Calu3 (cell line): ENCODE measurements at places on chromosomes 11 and 22. TPM values are rescaled to one million over a fixed set of nuclear protein-coding genes. Genes with fewer than 3 reads are reported as not detected.

PIWIL4 gene
- total RNA-seq: 7.7 and 9.9 TPM in 2 replicates

DNA sequence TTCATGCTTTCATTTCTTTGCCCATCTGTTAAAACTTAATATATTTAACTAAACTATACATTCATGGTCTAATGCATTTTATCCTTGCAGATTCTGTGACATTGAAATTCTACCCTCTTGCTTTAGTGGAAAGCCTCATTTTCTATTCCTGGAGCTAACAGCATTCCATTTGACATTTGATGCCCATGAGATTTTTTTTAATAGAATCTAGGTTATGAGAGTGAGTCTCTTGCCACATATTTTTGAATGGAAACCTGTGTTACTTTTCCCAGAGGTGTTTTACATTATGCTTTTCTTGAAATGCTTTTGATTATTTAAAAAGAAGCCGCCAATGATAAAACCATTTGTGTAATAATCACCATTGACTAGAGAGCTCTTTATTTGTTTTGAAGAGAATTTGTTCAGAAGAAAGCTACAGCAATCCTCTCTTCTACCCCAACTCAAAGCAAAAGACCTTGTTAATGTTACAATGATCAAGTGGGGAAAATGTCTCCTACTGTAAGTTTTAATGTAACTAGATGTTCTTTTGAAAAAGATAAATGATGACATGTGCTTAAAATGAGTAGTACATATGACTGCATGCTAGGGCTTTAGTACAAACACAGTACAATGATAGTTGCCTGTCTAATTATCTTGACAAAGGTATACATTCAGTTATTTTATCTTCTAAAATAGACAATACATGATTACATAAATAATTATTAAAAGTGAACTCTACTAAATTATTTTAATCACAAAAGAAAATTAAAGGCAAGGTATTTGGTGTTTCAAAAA lies 67.3 kb downstream of the GAS2 start:
- DNase-seq: no peak

DNA sequence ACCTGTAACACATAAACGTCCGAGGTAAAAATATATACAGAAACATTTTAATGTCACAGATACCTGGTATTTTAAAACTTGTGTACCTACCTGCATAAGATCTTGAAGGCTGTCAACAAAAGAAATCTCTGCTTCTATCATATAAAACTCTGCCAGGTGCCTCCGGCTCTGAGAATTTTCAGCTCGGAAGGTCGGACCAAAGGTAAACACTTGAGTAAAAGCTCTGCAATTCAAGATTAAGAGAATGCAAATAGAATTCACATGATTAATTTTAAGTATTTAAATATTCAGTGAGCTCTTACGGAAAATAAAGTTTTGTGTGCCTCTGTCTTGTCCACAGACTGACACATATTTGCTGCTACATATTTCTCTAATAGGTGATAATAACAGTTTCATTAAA lies 75.4 kb upstream of the GAB2 start:
- DNase-seq: no peak

DNA sequence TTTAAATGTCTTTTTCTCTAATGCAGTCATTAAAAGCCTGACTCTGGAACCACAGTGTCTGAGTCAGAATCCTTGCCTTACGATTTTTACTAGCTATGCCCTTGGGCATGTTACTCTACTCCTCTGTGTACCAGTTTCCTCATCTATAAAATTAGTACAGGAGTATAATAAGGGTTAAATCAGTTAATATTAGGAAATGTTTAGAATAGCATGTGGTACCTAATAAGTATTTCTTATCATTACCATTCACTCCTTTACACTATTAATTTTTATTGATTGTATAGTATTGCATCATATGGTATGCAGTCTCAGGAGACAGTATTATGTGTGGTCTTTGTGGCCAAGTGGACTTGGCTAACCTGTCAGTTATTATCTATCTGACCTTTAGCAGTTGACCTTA lies 68.2 kb downstream of the METTL15 start:
- DNase-seq: no peak

DNA sequence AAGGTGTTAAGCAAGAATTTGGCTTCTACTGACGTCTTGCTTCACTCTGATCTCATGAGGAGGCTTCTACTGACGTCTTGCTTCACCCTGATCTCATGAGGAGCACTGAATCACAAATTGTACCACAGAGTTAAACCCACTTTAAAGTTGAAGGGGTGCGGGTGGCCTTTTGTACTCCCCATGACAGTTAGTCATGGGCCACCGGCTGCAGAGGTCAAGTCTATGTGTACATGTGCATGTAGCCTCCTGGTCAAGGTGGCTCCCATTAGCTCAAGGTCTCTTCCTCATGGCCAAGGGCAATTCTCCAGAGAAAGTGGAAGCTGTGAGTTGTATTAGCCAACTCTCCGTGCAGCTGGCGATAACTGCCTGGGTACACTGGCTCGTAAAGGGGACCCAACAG lies 23.1 kb upstream of the FZD4 start:
- no peak for DNase-seq

GRCh38 chr22:46256358-46256958 lies 6.4 kb upstream of the CDPF1 start:
- DNase-seq: no peak

MRPL17 gene
- 78.2 and 84.0 TPM in 2 replicates for total RNA-seq

FGF4 gene
- total RNA-seq: not detected in 2 replicates

DNA sequence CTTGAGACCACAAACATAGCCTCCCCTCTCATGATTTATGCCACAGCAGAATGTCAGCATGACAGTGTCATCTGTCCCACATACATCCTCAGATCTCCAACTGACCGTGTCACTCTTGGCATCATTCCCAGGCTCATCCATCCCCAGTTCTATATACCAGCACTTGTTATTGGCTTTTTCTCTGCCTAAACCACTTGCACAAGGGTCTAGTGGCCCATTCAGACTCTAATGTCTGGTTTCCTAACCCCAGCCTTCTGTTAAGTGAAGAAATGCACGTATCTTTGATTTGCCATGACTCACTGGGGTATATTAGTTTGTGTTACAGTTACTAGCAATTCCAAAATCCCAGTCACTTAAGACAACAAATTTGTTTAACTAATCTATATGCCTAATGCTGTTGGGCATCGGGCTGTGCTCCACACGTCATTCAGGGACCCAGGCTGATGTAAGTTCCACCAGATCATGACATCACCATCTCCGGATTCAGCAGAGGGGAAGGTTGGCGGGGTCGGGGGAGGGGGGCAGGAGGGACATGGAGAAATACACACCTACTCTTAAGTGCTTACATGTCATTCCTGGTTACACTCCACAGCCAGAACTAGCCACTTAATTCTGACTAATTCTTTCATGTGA lies 517.4 kb downstream of the BUD13 start:
- DNase-seq: no peak

MOB2 gene
- total RNA-seq: 28.6 and 29.8 TPM in 2 replicates

- no peak for DNase-seq
These were observed 32.3 kb downstream of the FEZ1 start for GRCh38 chr11:125463590-125464269.

DNA sequence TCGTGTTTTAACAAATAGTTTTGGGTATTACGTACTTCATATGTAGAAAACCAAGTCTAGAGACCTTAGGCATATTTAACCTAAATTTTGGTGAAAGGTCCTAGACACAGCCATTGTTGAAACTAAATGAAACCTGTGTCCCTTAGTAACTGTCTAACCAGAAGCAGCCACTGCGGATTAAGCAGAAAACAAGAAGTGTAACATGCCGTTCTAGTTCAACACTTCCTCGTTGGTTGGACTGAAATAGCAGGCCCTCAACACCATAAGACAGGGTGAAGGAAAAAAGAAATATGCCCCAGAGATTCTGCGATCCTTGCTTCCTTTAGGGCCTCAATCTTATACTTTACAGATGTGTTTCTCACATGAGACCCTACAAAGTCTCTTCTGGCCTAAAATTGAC lies 2.0 kb downstream of the NAA40 start:
- DNase-seq: no peak

DNA sequence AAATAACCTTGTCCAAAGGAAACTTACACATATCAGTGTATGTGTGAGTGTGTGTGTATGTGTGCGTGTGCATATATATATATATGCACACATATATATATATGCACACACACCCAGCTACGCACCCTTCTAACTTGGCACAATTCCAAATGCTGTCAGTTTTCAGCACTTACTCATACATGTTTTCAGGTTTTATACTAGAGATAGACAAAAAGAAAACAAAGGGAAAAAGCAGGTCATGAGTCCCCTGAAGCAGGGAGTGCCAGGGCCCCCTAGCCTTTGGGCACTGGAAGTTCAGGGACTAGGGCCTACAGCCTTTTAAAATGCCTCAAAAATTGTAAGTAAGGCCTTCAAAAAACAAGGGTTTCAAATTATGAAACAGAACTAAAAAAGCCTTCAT lies 265.4 kb downstream of the CADM1 start:
- DNase-seq: no peak

OVOL1 gene
- 12.7 and 15.2 TPM in 2 replicates for total RNA-seq

OR10D3 gene
- not detected in 2 replicates for total RNA-seq

DNA sequence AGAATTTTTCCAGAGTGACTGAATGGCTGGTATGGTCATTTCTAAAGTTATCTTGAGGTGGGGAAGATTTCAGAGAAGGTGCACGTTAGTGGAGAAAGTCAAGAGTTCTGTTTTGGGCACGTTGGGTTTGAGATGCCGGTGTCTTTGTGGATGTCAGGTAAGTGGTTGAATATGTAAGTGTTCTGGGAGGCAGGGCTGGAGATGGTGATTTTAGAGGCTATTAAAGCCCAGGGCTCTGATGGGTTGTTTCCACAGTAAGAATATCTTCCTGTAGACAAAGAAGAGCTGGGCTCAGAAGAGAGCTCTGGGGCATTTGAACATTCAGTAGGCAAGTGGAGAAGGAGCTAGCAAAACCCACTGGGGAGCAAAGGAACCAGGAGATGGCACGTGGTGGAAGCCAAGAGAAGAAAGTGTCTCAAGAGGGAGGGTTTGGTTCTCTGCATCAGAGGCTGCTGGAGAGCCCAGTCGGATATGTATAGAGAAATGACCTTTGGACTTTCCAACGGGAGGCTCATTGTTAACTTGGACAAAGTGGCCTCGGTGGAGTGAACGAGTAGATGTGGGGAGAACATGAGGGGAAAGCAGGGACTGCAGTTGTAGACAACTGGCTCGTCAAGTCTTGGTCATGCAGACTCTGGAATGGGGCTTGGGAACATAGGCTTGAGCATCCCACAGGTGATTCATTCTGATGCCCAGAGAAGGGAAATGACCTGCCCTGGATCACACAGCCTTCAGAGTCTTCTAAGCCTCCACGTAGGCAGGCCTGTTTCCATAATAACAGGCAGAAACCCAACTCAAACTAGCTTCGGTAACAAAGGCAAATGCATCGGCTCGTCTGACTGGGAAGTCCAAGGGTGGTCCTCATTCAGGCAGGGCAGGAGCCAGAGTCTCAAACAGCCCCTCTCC lies 98.4 kb upstream of the PARVA start:
- no peak for DNase-seq

CYP2R1 gene
- 21.0 and 21.4 TPM in 2 replicates for total RNA-seq

FXYD6 gene
- 0.61 and 0.78 TPM in 2 replicates for total RNA-seq

GRCh38 chr11:13304655-13305335 lies 27.2 kb downstream of the BMAL1 start:
- no peak for DNase-seq

DNA sequence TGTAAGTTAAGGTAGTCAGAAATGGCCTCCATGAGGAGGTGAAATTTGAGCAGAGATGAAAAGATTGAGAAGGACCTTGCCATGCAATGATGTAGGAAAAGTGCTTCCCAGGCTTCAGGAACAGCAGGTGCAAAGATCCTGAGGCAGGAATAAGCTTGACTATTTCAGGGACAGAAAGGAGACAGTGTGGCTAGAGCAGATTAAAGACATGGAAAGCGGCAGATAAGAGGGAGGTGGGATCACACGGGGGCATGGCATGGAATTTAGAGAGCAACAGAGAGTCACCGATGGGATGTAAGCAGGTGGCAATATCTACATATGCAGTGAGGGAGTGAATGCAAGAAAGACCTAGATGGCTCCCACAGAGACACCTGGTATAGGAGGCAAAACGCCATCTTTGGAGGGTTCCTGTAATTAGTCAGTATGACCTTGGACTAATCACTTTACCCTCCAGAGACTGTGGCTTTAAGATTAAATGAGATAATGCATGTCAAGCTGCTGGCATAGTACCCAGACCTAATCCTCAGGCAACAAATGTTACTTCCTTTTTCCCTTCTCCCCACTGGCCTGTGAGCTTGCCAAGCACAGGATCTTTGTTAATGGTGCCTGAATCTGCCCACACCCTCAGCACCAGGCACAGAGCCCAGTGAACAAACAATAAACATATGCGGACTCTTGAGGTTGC lies 24.6 kb upstream of the ACER3 start:
- DNase-seq: peak; percentile 17

- DNase-seq: no peak
These were observed 66.7 kb downstream of the PDE2A start for GRCh38 chr11:72607496-72607895.

MYOD1 gene
- not detected in 2 replicates for total RNA-seq

GRCh38 chr11:70005107-70005818 lies 72.9 kb upstream of the ANO1 start:
- DNase-seq: no peak

DNA sequence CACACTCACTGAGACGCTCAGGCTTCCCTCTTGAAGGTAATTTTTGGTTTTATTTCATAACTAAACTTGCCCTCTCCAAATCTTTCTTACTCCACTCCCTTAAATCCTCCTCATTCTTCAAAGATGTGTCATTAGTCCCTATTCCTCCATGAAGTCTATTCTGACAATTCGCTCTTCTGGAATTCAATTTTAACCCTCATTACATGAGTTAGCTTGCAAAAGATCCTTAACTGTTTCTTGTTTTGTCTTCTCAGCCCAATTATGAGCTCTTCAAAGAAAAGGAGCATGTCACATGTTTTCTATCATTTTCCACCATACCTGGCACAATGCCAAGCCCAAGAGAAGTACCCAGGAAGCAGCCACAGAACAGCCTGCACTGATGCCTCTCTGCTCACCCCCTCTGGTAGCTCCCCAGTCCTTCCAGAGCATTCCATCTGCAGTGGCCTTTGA lies 13.0 kb downstream of the GALNT18 start:
- peak; percentile 19 for DNase-seq

SCGB2A2 gene
- total RNA-seq: not detected in 2 replicates

GRCh38 chr11:131802440-131803115 lies 432.2 kb downstream of the NTM start:
- no peak for DNase-seq

DNA sequence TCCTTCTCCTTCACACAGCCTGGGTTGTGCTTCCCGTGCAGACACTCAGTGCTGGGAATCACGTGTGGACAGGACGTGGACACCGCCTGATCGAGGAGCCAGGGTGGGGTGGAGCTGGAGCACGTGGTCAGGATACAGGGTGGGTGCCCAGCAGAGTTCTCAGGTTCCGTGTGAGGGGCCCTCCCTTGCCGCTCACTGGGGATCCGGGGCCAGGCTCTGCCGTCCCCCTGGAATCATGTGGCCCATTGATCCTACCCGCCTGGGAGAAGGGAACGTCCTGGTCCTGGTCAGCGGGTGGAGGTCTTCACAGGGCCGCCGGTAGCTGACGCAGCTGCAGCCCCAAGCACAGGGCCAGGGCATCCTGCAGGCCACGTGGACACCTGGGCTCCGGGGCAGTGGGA lies 397.7 kb downstream of the TBC1D22A start:
- no peak for DNase-seq

DNA sequence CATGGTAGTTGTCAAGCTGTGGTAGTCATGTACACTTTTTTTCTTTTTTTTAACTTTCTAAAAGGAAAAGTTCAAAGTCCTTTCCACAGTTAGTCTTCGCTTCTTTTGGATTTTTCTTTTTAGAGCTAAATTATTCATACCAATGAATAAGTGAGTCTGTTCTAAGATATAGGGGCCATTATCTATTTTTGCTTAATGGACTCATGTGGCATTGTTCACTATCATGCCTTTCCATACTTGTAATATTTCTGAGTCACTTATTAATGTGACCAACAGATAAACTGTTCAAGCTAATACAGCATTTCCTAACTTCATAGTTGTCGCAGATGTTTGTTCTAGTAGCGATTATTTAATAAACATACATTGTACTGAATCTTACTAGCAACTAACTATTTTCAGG lies 8.0 kb upstream of the B3GNT6 start:
- no peak for DNase-seq
